ENCODE measurements at places on chromosomes 7 and 10.

GRCh38 chr10:93719901-93720300 is 17.5 kb upstream of the FRA10AC1 start:
- no peak for DNase-seq

DNA sequence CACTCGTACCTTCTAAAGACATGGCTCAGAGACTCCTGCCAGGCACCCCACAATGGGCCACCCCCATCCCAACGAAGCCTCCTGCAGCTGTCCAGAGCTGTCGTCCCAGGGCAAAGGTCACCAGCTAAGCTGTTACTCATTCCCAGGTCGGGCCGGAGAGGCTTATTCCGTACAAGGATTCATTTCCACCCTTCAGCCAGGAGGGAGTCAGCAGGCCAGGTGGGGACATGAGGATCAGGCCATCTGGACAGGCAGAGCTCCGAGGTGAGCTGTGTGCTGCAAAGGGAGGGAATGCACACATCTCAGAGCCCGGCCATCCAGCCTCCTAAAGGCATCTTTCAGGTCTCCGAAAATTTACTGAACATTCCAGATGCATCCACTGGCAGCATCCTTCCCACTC is 63.9 kb upstream of the NANOS1 start:
- DNase-seq = peak; percentile 9

- no peak for DNase-seq
These were observed 150.4 kb downstream of the PPP1R3A start for GRCh38 chr7:113768387-113768786.

DNA sequence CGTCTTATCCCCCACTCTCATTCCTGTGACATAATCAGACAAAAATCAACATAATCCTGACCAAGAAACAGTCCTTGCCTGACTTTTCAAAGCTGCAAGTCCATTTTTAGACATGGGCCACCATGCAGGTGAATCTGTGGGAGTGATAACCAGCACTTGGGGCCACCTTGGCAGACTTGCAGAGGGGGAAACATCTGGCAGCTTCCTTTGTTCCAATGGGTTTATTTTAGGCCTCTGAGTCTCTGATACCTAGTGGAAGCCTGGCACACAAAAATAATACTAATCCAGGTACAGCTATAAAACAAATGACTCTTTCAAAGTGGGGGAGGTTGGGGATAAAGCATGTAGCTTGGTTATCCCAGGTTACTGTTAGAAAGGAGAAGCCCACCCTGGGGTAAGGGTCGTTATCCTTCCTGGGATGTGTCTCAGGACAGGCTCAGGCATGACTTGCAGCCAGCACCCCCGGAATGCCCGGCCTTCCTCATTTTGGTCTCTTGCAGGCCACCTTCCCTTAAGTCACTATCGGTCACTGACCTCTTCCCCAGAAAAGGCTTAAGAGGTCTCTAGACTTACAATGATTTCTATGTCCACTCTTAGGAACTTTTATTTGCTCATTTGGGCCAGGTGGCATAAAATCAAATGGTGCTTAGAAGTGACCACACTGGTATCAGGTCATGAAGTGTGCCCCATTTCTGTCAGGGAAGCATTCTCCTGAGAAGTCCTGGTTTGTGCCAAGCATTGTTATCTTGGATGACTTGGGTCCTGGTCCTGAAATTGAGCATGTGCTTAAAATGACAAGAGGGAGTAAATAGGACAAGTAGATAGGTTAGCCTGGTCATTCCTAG is 37.6 kb downstream of the EEPD1 start:
- DNase-seq = no peak

DNA sequence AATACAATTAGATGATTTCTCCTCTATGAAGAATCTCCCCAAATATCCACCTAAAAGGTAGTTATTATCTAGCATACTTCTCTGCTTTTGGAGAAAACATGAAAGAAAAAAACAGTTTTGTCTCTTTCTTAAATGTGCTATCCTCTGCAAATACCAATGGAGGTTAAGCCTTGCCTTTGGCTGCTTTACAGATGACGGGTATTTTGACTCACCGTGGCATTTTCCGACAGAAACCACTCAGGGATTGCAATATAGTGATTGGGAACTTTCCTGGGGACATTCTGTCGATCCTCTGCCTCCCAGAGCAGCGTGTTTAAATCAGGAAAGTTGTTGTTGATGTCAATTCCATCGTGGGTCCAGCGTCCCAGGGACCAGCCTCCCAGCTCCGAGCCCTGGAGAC is 100.6 kb downstream of the GPR26 start:
- no peak for DNase-seq

- no peak for DNase-seq
These were observed 157.9 kb upstream of the ZMIZ1 start for GRCh38 chr10:78910886-78911285.
